ENCODE measurements at places on chromosomes 3 and 15.
A peak's percentile ranks its signal among the peaks of the same experiment; 100 is the strongest.

DNA sequence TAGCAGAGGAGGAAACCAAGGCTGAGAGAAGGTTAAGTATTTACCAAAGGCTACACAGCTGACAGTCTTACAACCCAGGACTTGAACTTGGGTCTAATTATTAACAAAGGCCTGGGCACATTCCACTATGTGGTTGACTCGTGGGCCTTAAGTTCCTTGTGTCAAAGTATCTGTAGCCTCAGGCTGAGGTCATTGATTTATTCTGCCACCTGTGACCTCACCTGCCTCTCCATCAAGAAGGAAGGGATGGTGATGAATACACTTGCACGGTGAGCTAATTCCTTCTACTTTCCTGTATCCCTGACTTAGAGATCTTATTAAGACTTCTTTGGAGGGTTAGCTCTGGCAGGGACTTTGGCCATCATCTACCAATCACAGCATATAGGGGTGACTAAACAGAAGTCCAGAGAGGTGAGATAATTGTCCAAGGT lies 19.9 kb upstream of the LRRC58 start:
- no peak for DNase-seq

DNA sequence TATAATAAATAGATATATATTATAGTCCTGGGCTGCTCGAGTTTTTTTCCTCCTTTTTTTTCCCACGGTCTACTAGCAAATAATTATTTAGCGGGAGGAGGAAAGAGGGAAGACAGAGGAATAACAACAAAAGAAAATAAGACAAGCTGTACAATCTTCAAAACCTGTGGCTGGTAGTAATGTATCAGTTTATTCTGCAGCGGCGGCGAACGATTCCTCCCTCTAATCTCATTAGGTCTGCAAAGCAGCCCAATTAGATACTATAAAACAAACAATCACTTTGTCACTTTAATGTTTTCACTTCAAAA lies 390 bp upstream of the TLE3 start:
- DNase-seq, result no peak

GRCh38 chr15:32974691-32975090 lies 219.8 kb downstream of the FMN1 start:
- DNase-seq, result no peak

DNA sequence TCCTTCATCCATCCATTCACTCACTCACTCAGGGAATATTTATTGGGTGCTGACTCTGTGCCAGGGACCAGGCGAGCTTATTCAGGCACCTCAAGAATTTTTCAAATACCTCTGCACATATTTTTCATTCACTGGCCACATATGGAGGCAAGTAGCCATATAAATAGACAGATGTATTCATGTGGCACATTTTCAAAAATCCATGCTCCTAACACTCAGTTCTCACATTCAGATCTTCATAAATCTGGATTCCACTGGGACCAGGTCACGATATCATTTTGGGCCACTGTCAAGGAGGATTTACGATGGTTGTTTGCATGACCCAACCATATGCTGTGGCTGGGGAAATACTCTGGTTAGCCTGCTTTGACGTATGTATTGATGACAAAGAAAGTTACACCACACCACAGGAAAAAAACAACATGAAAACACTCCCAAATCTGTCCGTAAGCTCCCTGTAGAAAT lies 241.8 kb upstream of the LRTM1 start:
- no peak for DNase-seq

DNA sequence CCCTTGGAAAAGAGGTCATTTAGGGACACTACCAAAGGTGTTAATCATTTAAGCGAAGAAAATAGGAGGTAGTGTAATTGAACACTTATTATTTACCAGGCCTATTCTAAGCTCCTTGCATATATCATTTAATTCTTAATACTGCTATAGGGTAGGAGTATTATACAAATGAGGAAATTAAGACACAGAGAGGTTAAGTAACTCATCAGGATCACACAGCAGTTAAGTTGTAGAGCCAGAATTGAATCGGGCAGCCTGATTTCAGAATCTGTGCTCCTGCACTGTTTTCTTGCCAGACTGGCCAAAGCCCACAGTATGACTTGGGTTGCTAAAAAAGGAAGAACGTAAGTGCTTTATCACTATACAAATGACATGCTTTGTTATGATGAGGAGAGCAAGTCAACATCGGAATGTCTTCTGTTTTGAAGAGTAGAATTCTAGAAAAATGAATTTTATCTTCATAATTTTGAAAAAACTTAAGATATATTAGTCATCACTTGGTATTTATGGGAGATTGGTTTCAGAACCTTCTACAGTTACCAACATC lies 31.4 kb downstream of the HPS3 start:
- DNase-seq, result no peak

DNA sequence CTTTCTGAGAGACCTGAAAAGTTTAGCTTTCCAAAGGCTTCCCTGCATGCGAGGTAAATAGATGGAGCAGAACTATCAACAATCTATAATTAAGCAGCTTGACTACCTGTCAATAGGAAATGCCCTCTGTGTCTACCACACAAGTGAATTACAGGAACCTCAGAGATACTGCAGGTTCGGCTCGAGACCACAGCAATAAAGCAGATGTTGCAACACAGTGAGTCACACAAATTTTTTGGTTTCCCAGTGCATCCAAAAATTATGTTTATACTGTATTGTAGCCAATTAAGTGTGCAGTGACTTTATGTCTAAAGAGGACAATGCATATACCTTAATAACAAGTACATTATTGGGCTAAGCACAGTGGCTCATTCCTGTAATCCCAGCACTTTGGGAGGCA lies 252.0 kb downstream of the UBE2E2 start:
- no peak for DNase-seq

- no peak for DNase-seq
Measured at GRCh38 chr3:115436767-115437301, 186.5 kb upstream of the GAP43 start.

GRCh38 chr15:90481023-90481422 lies 48.7 kb upstream of the CRTC3 start:
- DNase-seq, result no peak

GRCh38 chr15:73948982-73949381 lies 22.7 kb downstream of the LOXL1 start:
- DNase-seq, result no peak

DNA sequence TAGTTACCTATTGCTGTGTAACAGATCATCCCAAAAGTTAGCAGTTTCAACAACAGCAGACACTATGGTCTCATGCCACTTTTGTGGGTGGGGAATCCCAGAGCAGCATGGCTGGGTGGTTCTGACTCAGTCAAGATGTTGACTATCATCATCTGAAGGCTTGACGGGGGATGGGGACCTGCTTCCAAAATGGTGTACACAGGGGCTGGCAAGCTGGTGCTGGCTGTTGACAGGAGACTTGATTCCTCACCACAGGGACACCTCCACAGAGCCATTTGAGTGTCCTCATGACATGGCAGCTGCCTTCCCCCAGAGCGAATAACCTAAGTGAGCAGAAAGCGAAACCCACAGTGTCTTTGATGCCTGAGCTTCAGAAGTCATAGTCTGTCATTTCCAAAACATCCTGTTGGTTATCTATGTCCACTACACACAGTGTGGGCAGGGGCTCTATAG lies 19.1 kb downstream of the DNAJB8 start:
- DNase-seq, result no peak

GRCh38 chr3:126129398-126129891 lies 45.5 kb upstream of the SLC41A3 start:
- DNase-seq, result no peak

DNA sequence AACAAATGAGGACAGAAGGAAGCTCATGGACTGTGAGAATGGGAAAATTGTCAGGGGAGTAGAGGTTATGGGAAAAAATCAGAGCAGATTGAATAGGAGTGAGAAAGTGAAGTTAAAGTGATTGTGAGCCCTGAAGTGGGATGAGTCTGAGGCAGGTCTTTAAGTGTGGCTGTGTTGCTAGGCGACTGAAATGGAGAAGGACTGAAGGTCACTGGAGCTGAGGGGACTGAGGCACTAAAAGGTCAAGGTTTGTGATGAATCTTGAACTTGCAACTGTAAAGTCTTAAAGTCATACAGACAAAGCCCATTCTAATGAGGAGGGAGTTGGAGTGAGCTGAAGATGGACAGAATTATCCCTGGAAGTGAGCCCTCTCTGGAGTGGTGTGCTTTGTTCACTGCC lies 518.9 kb downstream of the TUSC7 start:
- DNase-seq, result no peak

DNA sequence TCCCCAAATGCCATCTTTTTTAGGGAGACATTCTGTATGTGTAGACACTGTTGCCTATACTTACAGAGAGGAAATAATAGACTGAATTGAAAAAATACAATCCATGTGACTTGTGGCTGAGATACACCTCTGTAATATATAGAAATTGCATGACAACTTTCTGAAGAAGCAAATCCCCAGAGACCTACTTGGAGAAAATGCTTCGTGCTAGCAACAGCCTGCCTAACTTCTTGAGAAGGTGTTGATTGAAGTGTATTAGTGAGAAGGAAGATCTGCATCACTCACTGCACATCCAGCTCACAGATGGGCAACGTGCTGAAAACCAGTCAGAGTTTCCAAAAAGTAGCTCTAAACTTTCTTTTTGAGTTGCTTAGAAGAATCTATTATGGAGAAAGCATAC lies 404.1 kb downstream of the EPHB1 start:
- no peak for DNase-seq

DNA sequence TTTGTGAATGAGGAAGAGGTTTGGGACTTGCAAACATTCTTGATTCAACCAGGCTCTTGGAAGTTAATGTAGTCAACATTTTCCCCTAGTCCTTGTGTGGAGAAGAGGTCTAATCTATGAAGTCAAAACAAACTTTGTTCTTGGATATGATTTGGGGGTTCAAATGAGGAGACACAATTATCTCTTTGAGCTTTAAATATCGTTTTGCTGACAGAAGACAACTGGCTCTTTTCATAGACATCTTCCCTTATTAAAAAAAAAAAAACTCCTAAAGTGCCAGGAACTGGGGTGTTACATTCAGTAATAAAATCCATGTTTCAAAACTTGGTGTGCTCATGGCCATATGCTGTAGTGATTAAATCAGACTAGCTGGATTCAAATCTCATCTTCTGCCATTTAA lies 345.3 kb upstream of the ICE2 start:
- no peak for DNase-seq

GRCh38 chr3:194093842-194094241 lies 42.1 kb upstream of the HES1 start:
- DNase-seq, result no peak

GRCh38 chr15:81507831-81508230 lies 133.8 kb upstream of the TMC3 start:
- DNase-seq, result no peak

DNA sequence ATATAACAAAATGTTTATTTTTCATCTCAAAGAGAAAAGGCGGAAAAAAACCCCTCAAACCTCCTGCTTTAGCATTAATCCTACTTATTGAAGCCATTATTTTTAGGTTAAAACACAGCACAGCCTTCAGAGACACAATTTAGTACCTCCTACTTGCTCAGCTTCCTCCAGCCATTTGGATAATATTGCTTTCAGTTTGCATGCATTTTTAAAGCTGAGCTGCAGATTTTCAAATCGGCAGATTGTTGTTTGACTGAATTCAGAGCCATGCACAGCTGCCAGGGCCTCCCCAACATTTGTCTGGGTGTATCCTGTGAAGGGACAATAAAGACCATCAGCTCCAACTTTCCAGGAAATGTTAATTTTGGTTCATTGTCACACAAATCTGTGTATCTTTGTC lies 14.5 kb downstream of the POU1F1 start:
- DNase-seq, result no peak

- no peak for DNase-seq
Measured at GRCh38 chr3:129441215-129441614, 1.2 kb downstream of the IFT122 start.

GRCh38 chr3:115834068-115834467 lies 210.8 kb downstream of the GAP43 start:
- no peak for DNase-seq

- DNase-seq, result no peak
Measured at GRCh38 chr3:134517791-134518190, 31.9 kb downstream of the CEP63 start.

- DNase-seq, result no peak
Measured at GRCh38 chr3:27559835-27560234, 75.7 kb upstream of the SLC4A7 start.

GRCh38 chr3:149384911-149385321 lies 7.5 kb upstream of the TM4SF1 start:
- DNase-seq, result no peak

GRCh38 chr15:69841113-69841828 lies 256.4 kb downstream of the TLE3 start:
- no peak for DNase-seq

- no peak for DNase-seq
Measured at GRCh38 chr3:16130066-16130465, 44.4 kb upstream of the GALNT15 start.

GRCh38 chr3:190041333-190042041 lies 79.2 kb downstream of the P3H2 start:
- no peak for DNase-seq

DNA sequence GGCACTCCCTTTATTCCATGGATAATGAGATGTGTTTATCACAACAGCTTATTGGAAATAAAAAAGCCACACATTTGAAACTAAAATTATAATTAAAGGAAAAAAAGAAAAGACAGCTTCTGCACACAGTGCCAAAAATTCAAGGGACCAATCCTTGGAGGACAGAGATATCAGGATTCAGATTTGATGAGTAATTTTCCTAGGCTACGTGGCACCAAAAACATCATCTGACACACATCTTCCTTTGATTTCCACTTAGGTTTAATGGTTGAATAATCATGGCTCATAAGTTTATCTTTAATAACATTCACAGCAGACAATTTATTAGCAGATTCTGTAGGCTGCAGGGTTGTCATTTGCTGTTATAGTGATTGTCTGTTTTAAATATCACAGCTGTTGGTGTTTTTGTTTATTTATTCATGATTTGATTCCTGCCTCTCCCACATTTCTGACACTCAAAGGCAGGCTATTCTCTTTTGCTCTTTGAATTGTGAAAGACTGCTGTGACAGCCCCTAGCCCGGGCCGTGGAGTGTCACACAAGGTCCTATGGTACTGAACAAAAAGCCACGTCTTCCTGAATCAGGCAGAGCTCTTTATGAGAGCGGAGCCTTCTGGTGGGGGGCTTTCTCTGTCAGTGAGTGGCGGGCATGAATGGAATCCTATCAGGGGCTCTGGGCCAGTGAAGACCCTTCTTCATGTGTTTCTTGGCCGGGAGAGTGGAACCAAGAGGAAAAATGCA lies 708.5 kb downstream of the SQOR start:
- no peak for DNase-seq

GRCh38 chr3:50516440-50516871 lies 13.0 kb upstream of the CACNA2D2 start:
- no peak for DNase-seq

- peak; percentile 42 for DNase-seq
Measured at GRCh38 chr3:175608911-175609310, 749.8 kb downstream of the NAALADL2 start.

- DNase-seq, result no peak
Measured at GRCh38 chr3:159319156-159319555, 517.3 kb downstream of the MFSD1 start.

DNA sequence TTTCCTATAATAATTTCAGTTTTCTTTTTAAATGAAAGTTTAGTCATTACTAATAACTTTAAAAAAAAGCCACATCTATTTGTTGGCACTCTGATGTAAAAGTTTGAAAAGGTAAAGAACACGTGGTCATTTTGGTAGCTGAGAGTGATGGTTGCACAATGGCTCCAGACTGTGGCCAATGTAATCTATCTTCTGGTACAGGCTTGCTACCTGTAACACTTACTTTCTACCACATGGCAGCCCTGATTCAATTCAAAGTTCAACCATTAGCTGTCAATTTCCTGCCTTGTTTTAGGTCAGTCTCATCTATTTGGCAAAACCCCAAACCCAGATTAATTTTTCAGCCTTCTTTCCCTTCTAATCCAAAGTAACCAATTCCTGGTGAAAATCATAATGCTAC lies 126.1 kb downstream of the TUSC7 start:
- DNase-seq, result no peak

- DNase-seq, result no peak
Measured at GRCh38 chr3:48411606-48412374, 18.1 kb downstream of the PLXNB1 start.
